ENCODE measurements at places on chromosomes 1 and 21.

DNA sequence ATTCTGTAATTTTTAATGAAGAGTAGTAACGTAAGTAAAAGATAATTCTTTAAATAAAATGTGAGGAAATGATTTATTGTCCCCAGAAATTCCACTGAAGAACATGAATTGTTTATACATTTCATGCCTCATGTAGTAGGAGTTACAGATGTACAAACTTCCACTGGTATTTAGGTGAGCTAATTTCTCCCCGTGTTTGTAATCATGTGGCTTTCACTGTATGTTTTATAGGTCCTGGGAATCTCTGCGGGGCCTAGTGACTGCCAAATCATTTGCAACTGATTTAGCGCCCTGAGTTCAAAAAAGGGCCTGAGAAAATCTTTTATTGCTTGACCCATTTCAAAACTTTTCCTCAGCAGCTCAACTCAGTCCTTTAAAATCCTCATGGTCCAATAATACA, 30.5 kb upstream of the FASLG start:
- no peak for DNase-seq

GRCh38 chr1:7070389-7071029, 285.3 kb downstream of the CAMTA1 start:
- peak; percentile 45 for DNase-seq

GRCh38 chr1:221150996-221151395, 271.8 kb downstream of the HLX start:
- no peak for DNase-seq

- no peak for DNase-seq
Observed at GRCh38 chr1:178341261-178341956, 155.4 kb downstream of the CLEC20A start.

GRCh38 chr1:67440339-67440738, 10.1 kb upstream of the SERBP1 start:
- no peak for DNase-seq

DNA sequence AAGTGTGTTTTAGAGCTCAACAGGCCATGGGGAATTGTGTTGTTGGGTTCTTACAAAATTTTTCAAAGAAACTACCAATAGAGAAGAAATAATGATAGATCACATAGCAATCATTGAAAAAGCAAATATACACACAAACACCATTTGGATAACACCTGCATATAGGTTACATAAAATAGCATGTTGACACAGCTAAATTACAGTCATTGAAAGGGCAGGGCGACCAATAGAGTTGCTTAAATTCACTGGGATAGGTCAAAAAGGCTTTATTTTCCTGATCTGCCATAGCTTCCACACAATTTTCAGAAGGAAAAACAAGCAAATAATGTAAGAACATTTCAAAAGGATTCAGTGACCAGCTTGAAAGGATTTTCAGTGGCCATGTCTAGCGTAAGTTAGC, 57.9 kb upstream of the FGGY start:
- DNase-seq = no peak

DNA sequence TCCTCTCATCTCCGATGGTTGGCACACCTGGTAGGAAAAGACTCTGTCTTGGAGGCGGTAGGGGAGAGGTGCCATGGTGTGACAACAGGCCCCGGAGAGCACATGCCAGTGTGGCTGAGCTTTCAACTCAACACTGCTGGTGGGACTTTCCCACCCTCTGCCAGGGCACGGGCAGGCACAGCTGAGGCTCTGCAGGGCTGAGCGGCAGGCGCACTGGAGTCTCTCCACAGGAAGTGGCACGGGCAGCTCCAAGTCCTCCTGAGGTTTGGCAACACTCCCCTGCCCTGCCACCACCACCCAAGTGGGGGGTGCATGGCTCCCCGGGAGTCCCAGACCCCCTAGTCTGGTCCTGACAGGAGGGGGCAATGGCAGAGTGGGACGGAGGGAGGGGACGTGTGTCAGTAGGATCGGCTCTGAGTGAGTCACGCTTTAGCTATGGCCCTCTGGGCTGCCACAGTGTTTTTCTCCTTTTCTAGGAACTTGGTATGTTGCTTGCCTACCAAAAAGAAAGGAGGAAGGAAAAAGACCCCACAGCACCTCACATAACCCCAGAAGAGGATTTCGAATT, 27.3 kb upstream of the EVA1B start:
- peak; percentile 53 for DNase-seq

GRCh38 chr1:18353528-18353927, 127.2 kb upstream of the KLHDC7A start:
- DNase-seq = no peak

GRCh38 chr1:84573481-84573966, 716 bp downstream of the CTBS start:
- no peak for DNase-seq

- peak; percentile 95 for DNase-seq
Observed at GRCh38 chr21:25801217-25802014, 66.6 kb downstream of the GABPA start.

DNA sequence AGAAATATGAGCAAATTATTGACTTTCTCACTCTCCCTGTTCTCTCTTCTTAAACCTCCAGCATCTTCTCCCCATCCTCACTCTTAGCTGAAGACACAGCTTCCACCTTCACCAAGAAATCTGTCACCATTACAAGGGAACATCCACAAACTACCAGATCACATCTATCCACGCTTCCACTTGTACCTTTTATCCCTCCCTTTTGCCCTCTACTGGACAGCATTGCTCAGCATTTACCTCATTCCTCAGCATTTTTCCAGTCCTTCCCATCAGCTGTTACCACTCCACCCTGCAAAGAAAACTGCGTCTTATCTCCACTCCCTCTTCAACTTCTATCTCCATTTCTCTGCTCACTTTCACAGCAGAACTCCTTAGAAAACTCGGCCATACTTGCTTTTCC, 42.6 kb downstream of the KCNJ6 start:
- no peak for DNase-seq

DNA sequence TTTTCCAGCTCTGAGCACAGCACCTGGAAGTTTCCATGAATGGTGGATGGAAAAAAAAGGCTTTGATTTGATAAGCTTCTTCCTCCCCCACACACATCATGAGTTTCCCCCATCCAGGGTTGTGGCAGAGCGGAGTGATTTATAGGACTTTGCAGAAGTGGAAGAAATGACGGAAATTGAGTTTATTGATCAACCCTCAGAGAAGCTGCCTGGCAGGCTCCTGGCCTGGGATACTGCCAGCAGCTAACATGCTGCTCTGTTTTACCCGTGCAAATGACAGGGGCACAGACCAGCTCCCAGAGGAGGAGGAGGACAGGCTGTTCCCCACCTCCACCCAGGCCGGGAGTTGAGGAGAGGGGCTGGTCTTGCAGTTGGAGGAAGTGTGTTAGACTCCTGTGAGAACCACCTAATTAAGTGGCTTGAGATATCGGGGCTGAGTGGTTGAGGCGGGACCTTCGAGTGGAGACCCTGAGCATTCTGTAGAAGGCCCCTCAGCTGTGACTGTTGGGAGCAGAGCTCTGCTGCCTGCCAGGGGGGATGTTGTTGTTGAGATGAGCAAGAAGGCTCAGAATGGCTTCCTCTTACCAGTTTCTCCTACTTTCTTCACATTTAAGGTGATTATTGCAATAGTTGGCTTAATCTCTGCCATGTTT, 21.8 kb downstream of the ADORA1 start:
- no peak for DNase-seq

GRCh38 chr1:68049941-68050878, at the start of gene DIRAS3:
DIRAS3 (minus strand) TSS chr1:68050627; CDS start chr1:68047297, 3,330 bp downstream.
- DNase-seq = peak; percentile 23

DNA sequence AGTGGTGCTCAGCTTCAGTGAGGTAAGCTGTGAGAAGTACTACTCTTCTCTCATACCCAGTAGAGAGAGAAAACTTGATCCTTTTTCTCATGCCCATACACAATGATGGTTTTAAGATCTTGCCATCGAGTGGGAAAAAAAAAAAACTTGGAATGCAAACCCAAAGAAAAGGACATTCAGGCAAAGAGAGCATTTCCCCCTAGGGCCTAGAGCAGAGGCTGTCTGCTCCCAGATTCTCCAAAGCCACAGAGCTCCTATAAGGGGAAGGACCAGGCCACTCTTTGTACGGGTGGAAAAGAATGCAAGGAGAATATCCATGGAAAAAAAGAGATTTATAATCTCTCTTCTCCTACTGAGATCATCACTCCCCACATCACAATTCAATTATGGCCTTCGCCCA, 34.9 kb downstream of the MROH9 start:
- no peak for DNase-seq

GRCh38 chr1:162305969-162306368, 70.7 kb downstream of the SPATA46 start:
- DNase-seq = no peak

GRCh38 chr1:212973899-212974298, 23.6 kb downstream of the VASH2 start:
- no peak for DNase-seq

GRCh38 chr1:151458802-151459330, 428 bp downstream of the POGZ start:
- DNase-seq = peak; percentile 70

GRCh38 chr21:33266789-33267135, 595 bp downstream of the IL10RB start:
- no peak for DNase-seq

DNA sequence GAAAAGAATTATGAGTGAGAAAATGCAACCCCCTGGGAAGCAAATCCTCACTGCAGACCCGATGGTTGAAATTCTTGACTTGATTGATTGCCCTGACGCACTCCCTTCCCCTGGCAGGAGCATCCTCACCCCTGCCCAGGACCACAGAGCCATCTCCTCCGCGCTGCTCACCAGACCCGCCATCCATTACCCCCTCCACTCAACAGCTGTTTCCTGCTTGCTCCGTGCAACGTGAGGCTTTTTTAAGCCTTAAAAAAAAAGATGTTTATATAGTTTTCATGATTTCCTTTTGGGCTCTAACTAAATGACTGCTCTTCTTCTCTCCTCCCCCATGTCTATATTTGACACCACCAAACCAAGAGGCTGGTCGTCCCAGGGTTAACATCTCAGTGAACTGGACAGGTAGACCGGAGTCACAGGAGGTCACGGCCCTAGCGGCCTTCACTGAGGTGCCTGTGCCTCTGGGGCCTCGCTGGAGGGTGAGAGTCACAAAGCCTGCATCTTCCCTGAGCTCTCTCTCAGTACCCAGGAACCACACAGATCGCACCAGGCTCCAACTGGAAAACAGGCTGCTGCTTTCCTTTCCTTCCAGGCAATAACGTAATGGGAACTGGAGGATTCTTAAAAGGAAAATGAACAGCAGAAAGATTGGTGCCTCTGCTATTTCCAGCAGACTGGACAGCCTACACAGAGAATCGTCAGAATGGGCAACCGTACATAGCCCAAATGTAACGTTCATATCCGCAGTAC, 49.8 kb downstream of the ZBTB18 start:
- peak; percentile 93 for DNase-seq

GRCh38 chr1:181050922-181051321, 17.1 kb downstream of the MR1 start:
- DNase-seq = no peak

DNA sequence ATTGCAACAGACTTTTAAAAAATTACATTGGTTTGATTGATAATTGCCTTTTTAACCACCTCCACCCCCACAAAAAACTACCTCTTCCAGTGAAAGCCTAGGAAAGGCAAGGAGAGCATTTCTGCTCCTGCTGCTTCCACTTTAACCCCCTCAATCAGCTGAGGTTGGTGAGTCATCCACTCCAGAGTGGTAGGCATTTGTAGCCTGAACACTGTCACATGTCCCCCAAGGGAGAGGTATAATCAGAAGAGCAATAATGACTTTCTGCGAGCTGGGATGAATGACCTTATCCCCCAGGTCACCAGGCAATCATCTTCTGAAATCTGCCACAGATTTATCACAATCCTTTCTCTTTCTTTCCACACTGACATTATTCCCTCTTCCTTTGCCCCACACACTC, 126.6 kb upstream of the CAMK1G start:
- DNase-seq = no peak

DNA sequence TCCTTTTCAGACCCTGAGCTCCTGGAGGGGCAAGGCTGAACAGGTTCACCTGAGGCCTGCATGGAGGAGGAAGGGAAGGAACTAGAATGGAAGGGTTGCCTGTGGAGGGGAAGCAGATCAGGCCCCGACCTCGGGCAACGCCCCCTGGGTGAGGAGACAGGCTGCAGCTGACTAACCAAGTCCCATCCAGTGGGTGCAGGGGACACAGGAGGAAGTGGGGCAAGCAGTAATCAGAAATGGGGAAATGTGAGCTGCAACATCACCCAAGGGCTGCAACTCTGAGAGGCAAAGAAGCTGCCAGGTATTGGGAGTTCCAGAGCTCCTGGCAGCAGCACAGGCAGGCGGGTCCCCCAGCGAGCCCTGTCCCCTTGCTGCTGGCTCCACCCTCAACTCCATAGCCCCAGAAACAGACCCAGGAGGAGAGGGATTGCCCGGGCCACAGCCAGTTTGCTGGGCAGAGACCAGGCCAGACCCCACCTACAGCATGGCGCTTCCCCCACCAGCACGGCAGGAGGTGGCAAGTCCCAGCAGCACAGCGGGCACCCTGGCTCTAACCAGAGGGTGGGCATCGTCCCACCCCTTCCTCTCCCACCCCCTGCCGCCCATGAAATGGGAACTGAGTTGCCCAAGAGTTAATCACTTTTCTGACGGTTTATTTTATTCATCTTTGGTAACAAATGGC, 38.5 kb downstream of the MRPL37 start:
- peak; percentile 47 for DNase-seq

DNA sequence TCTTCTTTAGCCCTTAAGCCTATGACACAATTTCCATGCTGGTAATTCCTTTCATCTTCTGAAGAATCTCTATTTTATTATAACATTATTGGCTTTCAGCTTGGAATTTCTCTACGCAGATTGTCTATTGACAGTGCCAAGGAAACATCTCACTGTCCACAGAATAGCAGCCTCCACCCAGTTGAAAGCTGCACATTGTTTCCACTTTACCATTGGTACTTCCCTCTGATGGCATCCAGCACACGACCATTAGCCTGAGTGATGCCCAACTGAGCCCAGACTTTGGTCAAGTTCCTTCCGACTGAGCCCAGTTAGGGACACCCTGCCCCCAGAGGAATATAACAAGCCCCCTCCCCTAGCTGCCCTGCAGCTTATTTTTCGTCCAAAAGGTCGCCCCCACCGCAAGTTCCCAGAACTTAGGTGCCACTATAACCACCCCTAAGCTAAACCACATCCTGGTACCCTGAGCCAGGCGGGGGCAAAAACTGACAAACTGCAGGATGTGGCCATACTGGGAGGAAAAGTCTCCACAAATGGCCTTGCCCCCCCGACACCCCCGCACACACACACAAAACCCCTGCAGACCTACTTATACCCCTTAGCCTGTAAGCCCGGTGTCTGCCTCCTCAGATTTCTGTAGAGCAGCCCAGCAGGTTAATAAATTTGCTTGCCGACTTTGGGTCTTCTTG, 13.2 kb downstream of the GBP5 start:
- DNase-seq = peak; percentile 82

DNA sequence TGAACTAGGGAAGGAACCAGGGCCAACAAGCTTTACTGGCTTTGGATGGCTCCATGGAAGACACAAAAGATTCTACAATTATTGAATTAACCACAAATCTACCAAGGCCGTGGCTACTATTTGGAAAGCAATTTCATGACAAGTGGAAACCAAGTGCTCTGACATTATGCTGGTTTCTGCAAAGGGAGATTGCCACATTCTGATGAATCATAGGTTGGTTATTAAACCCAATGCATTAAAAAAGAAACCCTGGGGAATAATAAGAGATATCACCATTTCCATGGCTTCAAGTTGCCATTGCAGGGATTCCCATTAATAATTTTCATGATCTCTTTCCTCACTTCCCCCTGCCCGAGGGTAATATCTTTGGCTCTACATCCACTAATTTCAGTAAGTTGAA, 359.2 kb upstream of the NCAM2 start:
- no peak for DNase-seq

All from common myeloid progenitor, CD34-positive (primary cell).